Germinal center (tissue), 1 donor: ENCODE measurements at places on chromosomes 5 and 9.

- DNase-seq = no peak
Measured at GRCh38 chr5:14802541-14802940, 69.0 kb downstream of the ANKH start.

DNA sequence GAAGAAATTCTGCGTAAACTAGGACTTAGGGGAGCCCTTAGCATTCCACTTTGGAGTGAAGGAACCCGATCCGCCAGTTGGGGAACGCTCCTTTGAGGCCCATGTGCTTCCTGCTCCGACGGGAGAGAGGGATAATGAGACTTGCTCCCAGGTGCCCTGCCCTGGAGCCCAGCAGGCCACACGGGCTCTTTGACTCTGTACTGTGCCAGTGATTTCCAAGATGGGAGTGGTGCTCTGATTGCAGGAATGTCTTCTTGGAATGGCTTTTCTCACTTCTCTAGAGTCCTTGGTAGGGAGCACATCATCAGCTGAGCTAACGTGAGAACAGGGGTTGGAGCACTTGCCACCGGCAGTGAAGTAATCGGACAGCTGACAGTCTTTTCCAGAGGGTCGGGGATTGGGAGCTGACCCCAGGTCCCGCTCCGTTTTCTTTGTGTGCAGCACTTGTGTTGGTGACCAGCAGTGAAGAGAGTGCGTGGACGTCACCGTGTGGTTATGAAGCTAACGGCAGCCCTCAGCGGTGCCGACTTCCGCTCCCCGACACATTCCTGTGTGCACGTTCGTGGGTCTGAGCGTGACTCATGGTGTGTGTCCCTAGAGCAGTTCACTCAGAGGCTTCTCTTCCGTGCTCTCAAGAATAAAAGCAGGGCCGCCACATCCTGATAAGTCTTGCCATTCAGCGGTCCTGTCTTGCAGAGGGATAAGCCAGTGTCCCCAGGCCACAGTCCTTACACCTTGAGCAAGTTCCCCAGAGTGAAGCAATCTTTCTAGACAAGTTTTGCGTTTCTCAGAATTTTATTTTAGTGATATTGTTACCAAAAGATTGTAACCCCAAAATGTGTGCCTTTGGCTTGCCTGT lies 25.6 kb downstream of the ABL1 start:
- no peak for DNase-seq

DNA sequence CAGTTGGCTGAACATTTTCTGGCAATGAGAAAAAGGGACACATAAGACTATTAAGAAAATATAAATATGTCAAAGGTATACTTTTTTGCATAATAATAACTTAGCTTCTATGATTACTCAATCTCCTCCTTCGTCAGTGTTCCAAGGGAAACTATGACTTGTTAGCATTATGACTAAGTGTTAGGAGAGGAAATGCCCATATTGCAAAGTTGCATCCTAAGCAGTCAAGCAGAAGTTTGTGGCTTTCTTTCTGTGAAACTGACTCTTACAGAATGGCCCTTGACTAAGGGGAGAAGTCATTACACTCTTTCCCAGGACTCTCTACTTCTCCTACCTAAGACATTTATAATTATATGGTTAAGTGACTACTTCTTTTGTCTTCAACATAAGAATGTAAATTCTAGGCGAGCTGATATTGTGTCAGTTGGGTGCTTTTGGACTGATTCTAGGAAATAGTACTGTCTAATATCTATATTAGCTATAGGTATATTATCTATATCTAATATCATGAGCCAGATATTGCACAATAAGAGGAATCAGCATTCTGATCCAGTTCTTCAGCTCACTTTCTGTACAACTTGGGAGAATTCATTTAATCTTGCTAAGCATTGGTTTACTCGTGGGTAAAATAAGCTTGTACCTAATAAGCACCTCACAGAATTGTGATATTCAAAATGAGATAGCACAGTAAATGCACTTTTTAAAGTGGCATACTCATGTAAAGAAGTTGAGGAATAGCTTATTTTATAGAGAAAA lies 16.4 kb upstream of the SPINK6 start:
- DNase-seq = no peak

- no peak for DNase-seq
Measured at GRCh38 chr5:107364443-107365319, 306.1 kb downstream of the EFNA5 start.

DNA sequence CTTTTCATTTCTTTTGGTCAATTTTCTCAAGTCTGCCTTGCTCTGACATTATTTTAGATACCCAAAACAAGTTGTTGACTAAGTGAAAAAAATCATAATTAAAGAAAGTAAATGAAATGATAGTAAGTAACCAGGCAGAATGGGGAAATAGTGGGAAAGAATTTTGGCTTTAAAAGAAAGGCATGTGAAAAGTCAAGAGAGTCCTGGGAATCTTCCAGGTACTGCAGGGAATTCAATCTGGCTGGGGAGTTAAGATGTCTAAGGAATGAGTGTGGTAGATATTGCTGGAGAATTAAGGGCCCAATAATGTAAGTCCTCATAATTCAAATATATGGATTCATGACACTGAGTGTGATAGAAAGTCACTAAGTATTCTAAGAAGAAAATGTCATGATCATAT lies 123.1 kb upstream of the PAPPA start:
- no peak for DNase-seq

DNA sequence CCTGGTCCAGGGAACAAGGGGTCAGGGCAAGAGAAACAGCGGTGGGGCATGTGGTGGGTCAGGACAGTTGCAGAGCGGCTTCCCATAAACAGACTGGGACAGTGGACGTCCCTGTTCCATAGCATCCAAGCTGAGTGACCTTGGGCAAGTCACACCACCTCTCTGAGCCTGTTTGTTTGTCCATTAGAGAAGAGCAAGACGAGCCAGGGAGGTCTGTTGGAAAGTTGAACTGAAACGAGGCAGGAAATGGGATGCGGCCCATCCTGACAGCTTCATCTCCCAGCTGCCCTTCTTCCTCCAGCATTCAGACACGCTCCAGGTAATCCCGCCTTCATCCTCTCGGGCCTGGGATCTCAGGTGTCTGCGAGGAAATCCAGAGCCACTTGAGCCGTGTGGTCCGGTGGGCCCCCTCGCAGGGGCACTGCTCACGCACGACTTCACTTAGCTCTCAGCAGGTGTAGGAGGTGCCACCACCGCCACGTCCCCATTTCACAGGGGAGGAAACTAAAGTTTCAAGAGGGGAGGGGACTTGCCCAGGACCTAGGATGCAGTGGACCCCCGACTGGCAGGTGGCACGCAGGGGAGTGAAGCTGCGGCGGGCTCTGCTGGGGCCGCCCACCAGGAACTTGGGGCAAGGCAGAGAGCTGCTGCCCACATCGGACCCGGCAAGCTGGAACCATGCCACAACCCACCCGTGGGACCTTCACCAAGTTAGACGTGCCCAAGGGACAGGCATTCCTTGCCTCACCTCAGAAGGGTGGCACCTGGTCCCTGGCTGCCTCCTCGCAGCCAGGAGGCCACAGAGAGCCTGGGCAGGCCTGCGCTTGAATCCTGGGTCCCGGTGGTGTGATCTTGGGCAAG lies 13.0 kb downstream of the PTGES2 start:
- no peak for DNase-seq

- DNase-seq = no peak
Measured at GRCh38 chr9:18127499-18127875, 346.5 kb upstream of the ADAMTSL1 start.

GRCh38 chr9:137454145-137454596 lies 5.0 kb downstream of the NSMF start:
- DNase-seq = peak; percentile 72

- no peak for DNase-seq
Measured at GRCh38 chr9:133405508-133406438, 12.0 kb downstream of the REXO4 start.

GRCh38 chr9:82418334-82418733 lies 429.8 kb downstream of the SPATA31D1 start:
- no peak for DNase-seq

- no peak for DNase-seq
Measured at GRCh38 chr5:88143693-88144218, 124.9 kb downstream of the TMEM161B start.

DNA sequence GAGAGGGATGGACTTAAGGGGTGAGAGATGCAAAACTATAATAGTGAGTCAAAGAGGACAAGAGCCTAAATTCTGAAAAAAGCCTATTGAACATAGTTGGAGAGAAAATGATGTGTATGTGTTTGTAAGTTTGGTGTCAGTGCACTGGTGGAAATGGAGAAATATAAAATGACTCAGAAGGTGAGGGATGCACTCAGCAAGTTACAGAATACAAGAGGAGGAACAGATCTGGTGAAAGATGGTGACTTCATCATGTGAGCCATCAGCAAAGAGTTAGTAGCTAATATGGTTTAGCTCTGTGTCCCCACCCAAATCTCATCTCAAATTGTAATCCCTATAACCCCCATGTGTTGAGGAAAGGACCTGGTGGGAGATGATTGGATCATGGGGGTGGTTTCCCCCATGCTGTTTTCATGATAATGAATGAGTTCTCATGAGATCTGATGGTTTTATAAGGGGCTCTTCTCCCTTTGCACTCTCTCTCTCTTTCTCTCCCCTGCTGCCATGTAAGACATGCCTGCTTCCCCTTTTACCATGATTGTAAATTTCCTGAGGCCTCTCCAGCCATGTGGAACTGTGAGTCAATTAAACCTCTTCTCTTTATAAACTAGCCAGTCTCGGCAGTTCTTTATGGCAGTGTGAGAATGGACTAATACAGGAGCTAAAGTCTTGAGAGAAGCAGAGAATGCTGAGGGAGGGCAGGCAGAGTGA lies 30.4 kb upstream of the FYB1 start:
- no peak for DNase-seq

DNA sequence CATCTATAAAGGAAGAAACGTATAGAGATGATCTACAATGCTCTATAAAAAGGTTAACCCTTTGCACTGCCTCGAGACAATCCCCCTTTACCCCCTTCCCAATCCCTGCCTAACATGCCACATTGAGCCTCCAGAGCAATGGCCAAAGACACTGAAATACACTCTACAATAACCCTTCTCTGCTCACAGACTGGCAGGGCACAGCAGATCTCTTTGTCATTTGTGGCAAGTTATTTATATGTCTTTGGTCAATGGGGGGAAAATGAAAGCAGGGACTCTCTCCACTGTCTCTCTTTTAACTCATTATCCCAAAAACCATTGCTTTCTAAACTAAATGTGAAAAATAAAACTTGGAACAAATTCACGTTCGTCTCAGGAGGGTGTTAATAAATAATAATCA lies 51.7 kb downstream of the PTCH1 start:
- no peak for DNase-seq

DNA sequence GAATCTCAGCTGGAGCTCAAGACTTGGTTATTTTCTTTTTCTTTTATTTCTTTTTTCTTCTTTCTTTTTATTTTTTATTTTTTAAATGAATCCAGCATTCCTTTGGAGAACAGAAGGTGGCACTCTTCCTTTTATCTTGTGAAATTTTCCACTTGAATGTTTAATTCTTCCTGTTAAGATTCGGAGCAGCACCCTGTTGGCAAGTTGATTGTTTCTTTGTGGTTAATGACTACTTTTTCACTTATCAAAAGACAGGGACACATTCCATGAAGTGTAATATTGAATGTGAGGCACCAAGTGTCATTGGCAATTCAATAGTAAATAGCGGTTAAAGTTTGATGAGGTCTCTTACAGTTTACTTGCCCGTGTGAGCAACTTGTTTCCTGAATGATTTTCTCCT lies 240.5 kb upstream of the CHD1 start:
- no peak for DNase-seq
